ENCODE measurements at places on chromosomes 2 and 18.

DNA sequence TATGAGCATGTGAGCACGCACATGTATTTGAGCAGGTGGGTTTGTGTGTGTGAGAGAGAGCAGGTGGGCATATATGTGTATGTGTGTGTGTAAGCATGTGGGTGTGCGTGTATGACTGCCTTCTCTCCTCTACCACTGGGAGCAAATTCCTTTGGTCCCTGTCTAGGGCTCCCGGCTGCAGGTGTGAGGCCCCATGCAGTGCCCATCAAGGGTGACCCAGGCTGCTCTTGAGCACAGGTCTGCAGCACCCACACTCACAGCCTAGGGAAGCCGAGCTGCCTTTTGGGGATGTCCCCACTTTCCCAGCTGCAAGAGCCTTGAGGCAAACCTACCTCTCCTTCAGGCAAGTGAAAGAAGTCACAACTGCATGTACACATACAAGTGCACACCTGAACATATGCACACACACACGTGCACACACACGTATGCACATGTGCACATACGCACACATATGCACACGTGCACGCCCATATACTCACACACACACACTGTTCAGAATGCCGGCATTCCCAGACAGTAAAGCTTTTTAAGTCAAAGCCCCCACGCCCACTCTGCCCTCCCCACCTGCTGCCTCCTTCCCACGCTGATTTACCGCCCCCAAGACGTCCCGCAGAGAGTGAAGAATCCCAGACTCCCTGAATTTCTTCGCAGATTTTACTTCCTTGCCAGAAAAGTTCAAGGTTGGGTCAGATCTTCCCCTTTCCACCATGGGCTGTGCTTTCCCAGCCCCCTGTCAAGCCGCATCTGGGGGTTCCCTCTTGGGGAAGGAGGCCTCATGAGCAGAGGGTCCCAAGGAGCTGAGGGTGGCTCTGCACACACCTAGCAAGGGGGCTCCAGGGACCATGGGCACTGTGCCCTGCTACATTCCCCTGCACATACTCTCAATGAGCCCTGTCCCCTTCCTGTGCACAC lies 170.6 kb downstream of the TWIST2 start:
- no peak for DNase-seq

DNA sequence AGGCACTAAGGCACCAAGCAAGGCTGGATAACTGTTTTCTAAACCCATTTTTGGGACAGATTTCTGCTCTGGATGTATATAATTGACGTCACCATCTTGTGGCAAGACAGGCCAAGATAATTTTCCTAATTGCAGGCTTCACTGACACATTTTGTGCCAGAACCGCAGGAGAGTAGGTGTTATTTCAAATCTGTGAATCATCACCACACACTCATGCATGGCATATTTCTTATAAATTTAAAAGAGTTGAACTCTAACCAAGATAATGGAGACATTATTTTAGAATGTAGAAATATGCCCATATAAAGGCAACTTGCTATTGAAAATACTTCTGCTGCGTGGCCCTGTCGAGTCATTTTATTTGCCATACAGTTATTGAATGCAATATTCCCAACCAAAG lies 68.3 kb upstream of the ACYP2 start:
- no peak for DNase-seq

GRCh38 chr2:98580656-98581284 lies 27.5 kb downstream of the COA5 start:
- DNase-seq = no peak

GRCh38 chr2:221517146-221517695 lies 54.9 kb downstream of the EPHA4 start:
- DNase-seq = no peak

GRCh38 chr2:96329456-96329855 lies 4.3 kb downstream of the ITPRIPL1 start:
- no peak for DNase-seq

DNA sequence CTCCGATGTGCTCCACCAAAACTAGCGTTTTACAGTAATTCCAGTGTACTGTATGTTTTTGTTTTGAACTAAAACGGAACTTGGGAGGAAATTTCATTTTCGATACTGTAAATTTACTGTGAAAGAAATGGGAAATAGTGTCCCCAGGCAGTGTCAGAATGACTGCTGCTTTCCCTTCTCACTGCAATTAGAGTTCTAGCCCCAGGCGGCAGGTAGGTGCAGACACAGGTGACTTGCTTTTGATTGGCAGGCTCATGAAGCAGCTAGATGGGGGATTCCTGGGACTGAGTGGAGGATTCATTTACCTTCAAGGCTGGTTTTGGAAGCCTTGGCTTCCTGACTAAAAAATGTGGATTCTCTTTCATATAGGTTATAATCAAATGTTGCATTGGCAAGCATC lies 27.0 kb downstream of the RPRM start:
- DNase-seq = no peak

DNA sequence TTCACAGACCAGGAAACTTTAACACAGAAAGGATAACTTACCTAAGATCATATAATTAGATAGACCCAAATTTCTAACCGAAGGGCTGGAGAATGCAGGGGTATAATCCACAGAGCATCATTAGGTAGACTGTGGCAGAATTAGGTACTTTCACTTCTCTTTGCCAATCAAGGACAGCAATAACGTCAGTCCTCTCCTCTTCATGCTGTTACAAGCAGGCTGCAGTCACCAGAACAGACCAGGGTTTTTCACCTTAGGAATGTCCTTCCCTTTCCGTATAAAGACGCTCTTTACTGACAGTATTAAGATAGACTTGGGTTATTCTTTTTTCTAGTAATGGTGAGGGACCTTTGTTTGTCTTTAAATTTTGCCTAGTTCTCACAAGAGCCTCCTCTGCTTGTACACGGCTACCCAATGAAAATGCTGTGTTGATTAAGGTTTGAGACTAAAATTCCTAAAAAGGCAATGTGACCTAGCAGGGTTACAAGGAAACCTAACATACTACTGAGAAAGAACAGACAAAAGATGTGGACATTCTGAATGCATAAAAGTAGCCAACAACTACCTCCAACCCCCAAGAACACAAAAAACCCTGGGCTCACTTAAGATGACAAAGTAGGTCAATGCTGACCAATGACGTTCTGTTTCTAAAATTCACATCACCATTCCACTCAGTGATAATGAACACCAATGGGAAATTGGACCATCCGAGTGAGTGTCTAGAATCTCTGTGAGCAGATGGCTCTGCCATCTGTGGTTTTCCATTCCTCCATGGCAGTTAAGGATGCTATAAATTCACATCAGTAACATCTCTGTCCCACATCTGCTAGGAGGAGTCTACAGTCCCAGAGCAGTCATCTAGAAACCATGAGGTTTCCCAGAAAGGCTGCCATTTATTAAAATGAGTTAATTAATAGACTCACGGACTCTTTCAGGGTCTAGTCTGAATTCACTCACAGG lies 2.1 kb downstream of the PDIA6 start:
- no peak for DNase-seq

DNA sequence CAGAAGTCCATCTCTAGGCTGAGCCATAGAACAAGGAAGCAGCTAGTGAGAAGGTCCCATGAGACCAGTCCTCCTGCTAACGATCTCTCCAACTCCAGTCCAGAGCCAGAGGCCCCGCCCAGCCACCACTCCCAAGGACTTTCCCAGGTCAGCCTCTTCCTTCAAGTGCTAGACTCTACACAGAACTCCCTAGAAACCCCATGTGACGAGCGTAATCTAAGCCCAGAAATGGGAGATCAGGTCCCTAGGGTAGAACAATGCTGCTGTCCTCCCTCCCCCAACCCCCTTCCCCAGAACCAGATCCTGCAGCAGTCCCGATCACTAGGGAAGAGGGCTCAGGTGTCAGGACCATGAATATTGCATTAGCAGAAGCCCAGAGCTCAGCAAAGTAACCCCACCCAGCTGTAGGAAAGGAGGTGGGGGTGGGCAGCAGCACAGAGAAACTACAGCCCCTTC lies 6.9 kb downstream of the DCTN1 start:
- DNase-seq = no peak

- no peak for DNase-seq
These were observed 52.0 kb downstream of the SLC4A5 start for GRCh38 chr2:74291218-74291544.

- no peak for DNase-seq
These were observed 15.6 kb downstream of the SLC39A10 start for GRCh38 chr2:195672674-195673073.

All from stimulated activated CD8-positive, alpha-beta memory T cell treated with anti-CD3 and anti-CD28 coated beads, Interleukin-15, amount 100 ng/mL, for 1 hour (primary cell).